HT1080 (cell line): ENCODE measurements at places on chromosomes 4 and X. TPM values are rescaled to one million over a fixed set of nuclear protein-coding genes. Genes with fewer than 3 reads are reported as not detected.

GRCh38 chr4:159735281-159736207, 632.7 kb downstream of the RAPGEF2 start:
- no peak for DNase-seq

DNA sequence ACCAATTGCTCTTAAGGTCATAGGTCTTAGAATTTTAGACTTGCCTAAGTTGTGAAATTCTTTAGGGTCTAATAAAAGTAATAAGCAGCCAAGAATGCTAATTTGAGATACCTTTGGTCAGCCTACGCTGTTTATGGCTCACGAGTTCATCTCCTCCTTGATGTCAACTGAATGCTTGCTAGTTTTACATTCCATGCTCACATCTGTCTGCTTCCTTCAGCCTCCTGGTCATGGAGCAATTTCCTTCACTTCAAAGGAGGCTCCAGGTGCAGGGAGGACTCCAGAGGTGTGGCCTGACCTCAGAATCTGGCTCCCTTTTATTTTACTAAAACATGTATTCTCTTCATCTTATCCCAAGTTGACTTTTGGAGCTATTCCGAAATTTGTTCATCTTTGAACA, 23.3 kb upstream of the LNX1 start:
- no peak for DNase-seq

- no peak for DNase-seq
Measured at GRCh38 chr4:94676970-94677369, 80.8 kb upstream of the BMPR1B start.

DNA sequence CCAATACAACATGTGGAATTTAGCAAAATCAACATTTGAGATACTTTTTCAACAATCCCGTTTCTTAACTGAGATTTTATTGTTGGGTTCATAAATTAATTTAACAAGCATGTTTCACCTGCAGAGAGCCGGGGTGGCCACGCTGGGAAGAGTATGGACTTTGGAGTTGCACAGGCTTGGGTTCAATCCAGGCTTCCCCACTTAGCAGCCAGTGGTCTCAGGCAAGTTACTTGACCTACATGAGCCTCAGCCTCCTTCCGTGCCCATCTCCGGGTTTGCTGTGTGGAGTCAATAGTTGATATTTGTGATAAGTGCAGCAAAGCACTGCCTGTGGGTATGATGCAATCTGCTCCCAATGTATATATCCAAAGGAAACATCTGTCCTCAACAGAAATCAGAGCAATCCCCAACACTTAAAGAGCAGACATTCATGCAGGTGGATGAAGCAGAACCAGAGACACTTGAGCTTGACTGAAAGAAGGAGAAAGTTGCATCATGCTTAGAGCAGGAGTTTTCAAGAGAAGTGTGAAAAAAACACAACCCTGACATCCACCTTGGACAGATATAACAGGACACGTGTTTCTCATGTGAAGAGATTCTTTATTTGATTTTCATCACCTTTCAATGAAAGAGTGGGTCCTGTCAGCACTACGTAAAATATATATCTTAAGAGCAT, 5.1 kb downstream of the CYTL1 start:
- no peak for DNase-seq

- no peak for DNase-seq
Measured at GRCh38 chr4:125084608-125085007, 230.1 kb upstream of the FAT4 start.

DNA sequence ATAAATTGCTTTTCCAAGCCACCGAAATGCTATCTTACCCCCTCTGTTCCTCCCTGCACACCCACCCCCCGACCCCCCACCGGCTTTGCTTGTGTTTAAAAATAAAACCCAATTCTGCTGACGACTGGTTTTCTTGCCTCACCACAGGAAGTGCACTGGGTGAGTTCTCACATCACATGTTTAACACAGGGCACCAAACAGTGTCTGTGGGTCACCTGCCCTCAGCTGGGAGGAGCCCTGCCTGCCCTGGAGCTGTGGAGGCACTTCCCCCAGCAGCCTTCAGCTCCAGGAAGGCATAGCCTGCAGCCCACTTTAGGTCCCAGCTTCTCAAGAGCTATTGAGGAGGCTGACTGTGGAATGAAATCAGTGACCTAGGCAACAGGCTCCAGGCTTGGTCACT, 8.8 kb downstream of the TMEM255A start:
- DNase-seq: peak; percentile 2

DNA sequence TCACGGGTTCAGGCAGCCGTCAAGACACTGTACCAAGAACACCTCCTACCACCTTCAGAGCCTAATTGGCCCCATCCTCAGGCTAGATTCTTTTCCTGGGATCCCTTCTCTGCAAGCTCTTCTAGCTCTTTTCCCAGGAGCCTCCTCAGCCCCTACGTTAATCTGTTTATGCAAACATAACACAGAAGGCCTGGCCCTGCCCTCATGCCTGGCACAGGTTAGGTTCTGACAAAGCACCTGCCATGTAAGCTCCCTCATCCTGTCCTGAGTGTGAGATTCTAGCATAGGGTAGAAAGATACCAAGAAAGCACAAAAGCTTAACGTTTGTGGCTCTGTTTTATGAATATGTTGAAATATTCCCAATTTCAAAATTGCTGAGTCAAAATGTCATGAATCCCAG, 93.6 kb downstream of the IRF2 start:
- no peak for DNase-seq

DNA sequence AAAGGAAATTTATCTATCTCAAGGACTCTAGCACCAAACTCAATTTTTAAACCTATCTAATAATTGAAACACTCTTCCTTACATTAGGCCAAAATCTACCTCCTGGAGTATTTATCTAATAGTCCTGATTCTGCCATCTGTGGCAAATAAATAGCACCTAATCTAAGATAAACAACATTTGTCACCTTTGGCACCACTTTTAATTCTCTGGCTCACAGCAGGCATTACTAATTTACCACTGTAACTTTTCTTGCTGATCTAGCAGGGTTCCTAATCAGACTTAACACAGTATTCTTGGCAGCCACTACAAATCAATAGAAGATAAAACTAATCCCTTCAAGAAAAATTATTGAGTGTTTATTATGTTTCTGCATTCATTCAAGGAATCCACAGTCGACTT, 161.1 kb downstream of the KCTD8 start:
- DNase-seq: no peak

- no peak for DNase-seq
Measured at GRCh38 chrX:275476-275966, 5.7 kb upstream of the PLCXD1 start.

DNA sequence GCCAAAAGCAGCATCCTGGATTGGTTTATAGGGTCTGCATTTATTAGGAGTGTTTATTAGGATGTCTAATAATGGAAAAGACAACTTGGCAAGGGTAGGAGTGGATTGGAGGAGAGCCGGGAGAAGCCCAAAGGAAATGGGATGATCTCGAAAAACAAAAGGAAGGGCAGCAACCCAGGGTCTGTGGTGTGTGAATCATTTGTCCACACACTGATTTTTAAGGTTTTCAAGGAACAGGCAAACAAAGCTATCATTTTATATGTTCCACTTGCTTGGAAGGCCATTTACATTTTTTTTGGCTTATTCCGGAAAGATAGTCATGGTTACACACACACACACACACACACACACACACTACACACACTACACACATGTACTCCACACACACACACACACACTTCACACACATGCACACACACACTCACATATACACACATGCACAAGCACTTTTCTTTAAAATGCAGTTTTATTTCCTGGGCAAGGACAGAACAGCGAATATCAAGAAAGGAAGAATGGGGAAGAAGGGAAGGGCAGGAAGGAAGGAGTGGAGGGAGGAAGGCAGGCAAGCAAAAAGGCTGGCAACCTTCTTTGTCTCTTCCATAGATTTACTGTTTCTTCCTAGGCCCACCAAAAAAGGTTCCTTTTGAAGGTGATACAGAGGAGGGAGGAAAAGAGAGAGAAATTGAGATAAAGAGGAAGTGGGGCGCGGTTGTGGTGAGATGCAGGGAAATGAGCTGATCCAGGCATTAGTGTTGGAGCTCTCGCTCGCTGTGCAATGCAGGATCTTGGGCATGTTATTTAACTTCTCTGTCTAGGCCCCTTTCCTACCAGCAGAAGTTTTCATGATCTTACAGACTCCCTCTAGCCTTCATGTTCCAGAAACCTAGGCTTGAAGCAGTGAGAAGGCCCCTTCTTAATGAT, 88.6 kb upstream of the MAML3 start:
- peak; percentile 76 for DNase-seq

- DNase-seq: no peak
Measured at GRCh38 chrX:129797251-129797906, 17.6 kb downstream of the SASH3 start.

DNA sequence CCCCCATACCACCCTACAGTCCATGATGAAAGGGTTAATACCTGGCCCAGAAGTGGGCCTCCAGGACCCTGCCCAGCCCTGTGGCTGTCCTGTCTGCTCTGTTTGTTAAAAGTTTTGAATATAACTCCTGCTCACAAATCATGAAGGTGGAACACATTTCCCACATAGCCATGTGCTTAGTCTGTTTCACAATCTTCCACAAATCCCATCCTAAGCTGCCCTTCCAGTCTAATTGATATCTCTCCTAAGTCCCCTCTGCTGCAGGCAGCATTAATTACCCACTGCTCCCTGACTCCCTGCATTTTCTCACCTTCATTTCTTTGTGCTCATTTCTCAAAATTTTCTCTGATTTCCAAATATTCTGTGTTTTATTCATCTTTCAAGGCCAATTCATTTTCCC, 142.6 kb downstream of the AASDH start:
- no peak for DNase-seq

- no peak for DNase-seq
Measured at GRCh38 chr4:113739197-113739596, 22.3 kb downstream of the CAMK2D start.

DNA sequence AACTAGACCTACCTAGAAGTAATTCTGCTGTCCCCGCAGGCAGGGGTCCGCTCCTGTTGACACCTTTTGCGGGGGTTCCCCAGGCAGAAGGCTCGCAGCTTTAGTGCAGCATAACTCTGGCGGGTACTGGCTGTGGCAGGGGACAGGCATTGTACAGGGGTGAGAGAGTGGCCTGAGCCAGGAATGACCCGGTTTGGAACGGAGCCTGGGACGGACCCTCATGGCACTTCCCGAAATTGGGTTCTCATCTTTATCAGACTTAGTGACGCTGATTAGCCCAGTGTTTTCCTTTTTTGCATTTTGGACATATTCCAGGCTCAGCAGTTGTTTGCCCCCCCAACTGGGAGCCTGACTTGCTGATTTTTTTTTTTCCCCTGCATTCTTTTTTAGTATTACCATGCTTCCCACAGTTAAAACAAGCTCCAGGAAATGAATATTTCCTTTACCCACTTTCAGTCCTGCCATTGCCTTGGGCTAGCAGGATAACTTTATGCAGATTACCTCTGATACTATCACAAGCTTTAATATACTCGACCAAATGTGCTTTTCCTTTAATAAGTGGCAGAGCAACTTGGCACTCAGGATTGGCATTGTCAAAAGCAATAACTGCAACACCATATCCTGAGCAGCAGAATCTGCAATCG, 55.8 kb upstream of the WDR1 start:
- DNase-seq: no peak

DNA sequence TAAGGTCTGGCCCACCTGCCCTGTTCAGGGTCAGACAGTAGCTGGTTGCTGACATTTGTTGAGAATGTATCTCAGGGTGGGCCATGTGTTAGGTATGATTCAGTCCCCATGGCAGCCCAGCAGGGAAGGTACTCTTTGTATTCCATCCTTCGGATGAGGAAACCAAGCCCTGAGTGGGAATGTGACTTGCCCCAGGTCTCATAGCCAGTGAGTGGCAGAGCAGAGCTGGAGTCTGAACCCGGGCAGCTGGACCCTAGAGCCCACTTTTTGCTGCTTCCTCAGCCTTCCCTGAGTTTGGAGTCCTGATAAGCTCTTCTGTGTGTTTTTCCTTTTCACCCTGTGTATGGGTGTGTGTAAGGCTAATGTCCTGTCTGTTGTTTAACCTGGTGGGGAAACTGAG, 21.6 kb upstream of the UBA1 start:
- DNase-seq: no peak

- no peak for DNase-seq
Measured at GRCh38 chrX:155115174-155115819, 44.0 kb downstream of the BRCC3 start.

GRCh38 chrX:10794203-10794630, 173.8 kb upstream of the MID1 start:
- no peak for DNase-seq

DNA sequence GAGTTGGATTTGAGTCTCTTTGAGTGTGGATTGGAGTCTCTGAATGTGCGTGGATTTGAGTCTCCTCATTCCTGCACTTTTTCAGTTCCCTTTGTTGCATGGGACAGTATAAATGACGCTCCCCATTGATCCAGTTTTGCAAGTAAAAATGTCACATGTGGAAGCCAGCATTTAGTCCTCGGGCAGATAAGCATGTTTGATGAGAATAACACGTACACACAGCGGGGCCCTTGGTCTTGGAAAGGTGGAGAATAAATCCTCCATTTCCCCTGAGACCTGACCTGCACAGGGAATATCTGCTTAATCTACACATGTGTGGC, 8.1 kb downstream of the P2RY8 start:
- no peak for DNase-seq

DNA sequence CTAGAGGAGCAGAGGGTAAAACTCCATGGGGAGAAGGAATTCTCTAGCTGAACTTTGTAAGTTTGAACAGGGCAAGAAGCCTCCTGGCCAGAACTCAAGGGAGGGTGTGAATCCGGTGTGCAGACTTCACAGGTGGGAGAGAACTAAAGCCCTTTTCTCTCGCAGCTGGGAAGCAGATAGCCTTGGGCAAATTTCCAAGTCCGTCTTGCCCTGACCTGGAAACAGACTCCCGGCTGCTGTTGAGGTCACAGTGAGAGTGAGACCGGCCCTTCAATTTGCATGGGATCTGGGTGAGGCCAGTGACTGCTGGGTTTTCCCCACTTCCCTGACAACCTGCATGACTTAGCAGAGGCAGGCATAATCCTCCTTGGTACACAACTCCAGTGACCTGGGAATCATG, 94.5 kb upstream of the ZNF827 start:
- DNase-seq: no peak

GRCh38 chr4:174262624-174263444, 20.6 kb downstream of the FBXO8 start:
- no peak for DNase-seq

GRCh38 chr4:176919631-176920030, 126.9 kb upstream of the VEGFC start:
- DNase-seq: no peak

DNA sequence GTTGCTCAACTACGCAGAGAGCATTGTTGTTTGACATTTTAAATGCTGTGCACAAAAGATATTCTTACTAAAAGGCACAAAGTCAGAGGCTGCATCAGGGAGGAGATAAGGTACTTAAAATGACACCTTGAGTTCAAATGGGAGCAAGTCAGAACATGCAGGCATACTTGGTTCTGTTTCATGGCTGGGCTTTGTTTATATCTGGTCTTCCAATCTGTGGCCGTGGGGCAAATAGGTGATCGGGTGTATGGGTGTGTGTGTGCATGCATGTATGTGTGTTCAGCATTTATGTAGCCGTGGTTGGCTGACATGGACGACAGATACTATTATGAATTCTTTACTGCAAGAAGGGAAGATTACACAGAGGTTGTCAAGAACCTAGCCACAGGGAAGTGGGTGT, 106.1 kb downstream of the RASL11B start:
- DNase-seq: no peak

The GAB3 gene
- 6.9 and 17.5 TPM in 2 replicates for total RNA-seq

The AFM gene
- not detected in 2 replicates for total RNA-seq

The SCRG1 gene
- not detected in 2 replicates for total RNA-seq

The ATOH1 gene
- 0.10 TPM in 1 of 2 replicates, not detected in the other for total RNA-seq

The MUC7 gene
- total RNA-seq: not detected in 2 replicates

The IL3RA gene
- not detected in 2 replicates for total RNA-seq

The ADGRG4 gene
- total RNA-seq: 0.02 TPM in 1 of 2 replicates, not detected in the other

The SLC2A9 gene
- 0.27 and 0.37 TPM in 2 replicates for total RNA-seq

The HSFX2 gene
- total RNA-seq: not detected in 2 replicates

The VEGFC gene
- 43.6 and 51.2 TPM in 2 replicates for total RNA-seq

The LRAT gene
- total RNA-seq: 0.32 TPM in 1 of 2 replicates, not detected in the other
